ENCODE measurements at places on chromosomes 12 and 14. TPM values are rescaled to one million over a fixed set of nuclear protein-coding genes. Genes with fewer than 3 reads are reported as not detected.

DNA sequence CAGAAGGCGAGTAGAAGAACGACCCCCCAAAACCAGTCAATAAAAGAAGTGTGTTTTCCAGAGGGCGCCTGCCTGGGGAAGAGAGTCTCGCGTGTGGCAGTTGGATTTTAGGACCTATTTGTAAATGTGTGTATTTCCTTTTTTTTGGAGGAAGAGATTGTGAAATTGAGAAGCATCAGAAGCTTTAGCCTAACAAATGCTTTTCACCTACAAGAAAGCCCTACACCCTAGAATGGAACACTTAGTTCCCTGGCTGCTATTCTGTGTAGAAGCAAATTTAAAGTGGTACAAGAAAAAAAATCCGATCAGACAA, 1.3 kb downstream of the RCOR1 start:
- peaks cover 12% of the 10 kb centered on the region for H3K4me1 ChIP-seq
- peak overlapping the region; percentile 1 for H3K27ac ChIP-seq
- no peaks in the 10 kb centered on the region for H3K36me3 ChIP-seq
- H3K4me3 ChIP-seq: peak overlapping the region; percentile 87
- DNase-seq: no peak

DNA sequence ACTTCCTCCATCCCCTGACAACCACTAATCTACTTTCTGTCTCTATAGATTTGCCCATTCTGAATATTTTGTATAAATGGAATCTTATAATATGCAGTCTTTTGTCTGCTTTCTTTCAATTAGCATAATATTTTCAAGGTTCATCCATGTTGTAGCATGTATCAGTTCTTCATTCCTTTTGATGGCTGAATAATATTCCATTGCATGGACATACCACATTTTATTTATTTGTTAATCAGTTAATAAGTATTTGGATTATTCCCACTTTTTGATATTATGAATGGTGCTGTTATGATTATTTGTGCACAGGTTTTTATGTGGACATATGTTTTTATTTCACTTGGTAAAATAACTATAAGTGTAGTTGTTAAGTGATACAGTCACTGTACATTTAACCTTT, 155.1 kb upstream of the WSCD2 start:
- H3K36me3 ChIP-seq: no peaks in the 10 kb centered on the region
- H3K4me1 ChIP-seq: no peaks in the 10 kb centered on the region
- H3K27me3 ChIP-seq: no peaks in the 10 kb centered on the region
- H3K27ac ChIP-seq: no peak overlapping the region

GRCh38 chr12:44929236-44929885, 53.2 kb upstream of the NELL2 start:
- H3K4me3 ChIP-seq: no peak overlapping the region
- H3K27me3 ChIP-seq: peaks cover 6% of the 10 kb centered on the region
- DNase-seq: no peak
- H3K4me1 ChIP-seq: peaks cover 20% of the 10 kb centered on the region
- H3K36me3 ChIP-seq: peaks cover 6% of the 10 kb centered on the region

- no peaks in the 10 kb centered on the region for H3K36me3 ChIP-seq
- no peak overlapping the region for H3K4me3 ChIP-seq
- DNase-seq: no peak
- H3K27ac ChIP-seq: no peak overlapping the region
- H3K4me1 ChIP-seq: no peaks in the 10 kb centered on the region
These were observed 14.0 kb upstream of the HPD start for GRCh38 chr12:121872546-121873215.

GRCh38 chr12:95949477-95950206, 6.5 kb downstream of the AMDHD1 start:
- H3K4me1 ChIP-seq: no peaks in the 10 kb centered on the region
- no peak overlapping the region for H3K27ac ChIP-seq
- DNase-seq: no peak
- H3K4me3 ChIP-seq: no peak overlapping the region
- no peaks in the 10 kb centered on the region for H3K27me3 ChIP-seq

DNA sequence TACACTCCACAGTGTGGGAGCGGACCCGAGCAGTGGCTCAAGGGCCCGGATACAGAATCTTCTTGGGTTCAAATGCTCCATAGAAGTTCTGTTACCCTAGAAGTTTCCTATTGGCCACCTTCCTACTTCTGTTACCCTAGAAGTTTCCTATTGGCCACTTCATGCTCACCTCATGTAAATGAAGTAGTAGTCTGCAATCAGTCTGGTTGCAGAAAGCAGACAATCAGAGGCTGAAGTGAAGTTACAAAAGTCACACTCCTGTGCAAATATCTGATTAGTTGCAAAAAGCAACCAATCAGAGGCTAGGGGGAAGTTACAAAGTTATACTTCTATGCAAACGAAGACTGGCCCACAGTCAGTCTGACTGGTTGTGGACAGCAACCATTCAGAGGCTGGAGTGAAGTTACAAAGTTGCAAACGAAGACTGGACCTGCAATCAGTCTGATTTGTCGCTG, 77.8 kb upstream of the CPNE8 start:
- H3K4me3 ChIP-seq: no peak overlapping the region
- no peaks in the 10 kb centered on the region for H3K4me1 ChIP-seq
- no peak for DNase-seq
- H3K36me3 ChIP-seq: peaks cover 10% of the 10 kb centered on the region
- no peak overlapping the region for H3K27ac ChIP-seq

DNA sequence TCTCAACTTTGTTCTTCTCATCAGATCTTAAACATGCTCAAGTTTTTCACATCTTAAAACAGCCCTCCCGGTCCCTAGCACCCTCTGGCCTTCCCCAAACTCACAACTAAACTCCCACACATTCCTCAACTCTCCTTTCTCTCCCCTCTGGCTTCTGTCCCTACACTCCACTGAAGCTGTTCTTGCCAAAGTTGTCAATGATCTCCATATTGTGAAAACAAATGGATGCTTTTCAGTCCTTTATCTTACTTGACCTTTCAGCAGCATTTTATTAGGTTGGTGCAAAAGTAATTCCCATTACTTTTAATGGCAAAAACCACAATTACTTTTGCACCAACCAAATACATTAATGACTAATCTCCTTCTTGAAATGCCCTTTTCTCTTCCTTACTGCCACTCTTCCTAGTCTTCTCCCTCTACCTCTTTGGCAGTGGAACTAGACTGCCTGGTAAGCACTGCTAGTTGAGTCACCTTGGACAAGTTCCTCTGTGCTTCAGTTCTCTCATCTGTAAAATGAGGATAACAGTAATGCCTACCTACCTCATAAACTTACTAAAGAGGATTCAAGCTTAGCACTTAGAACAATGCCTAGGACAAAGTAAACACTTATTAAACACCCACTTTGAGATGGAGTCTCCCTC, 16.0 kb downstream of the CERS5 start:
- H3K27ac ChIP-seq: no peak overlapping the region
- no peak for DNase-seq
- H3K4me3 ChIP-seq: no peak overlapping the region
- H3K4me1 ChIP-seq: no peaks in the 10 kb centered on the region

DNA sequence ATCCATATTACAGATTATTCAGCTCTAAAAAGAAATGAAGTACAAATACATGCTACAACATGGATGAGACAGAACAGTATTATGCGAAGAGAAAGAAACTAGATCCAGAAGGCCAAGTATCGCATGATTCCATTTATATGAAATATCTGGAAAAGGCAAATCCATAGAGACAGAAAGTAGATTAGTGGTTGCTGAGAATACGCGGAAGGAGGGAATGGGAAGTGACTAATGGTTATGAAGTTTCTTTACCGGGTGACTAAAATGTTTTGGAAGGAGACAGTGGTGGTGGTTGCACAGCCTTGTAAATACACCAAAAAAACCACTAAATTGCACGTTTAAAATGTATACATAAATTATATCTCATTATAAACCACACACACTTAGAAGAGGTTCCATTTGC, 12.5 kb downstream of the PRDM4 start:
- no peak for DNase-seq
- no peaks in the 10 kb centered on the region for H3K36me3 ChIP-seq
- H3K27ac ChIP-seq: no peak overlapping the region
- no peaks in the 10 kb centered on the region for H3K27me3 ChIP-seq
- no peak overlapping the region for H3K4me3 ChIP-seq
- H3K4me1 ChIP-seq: no peaks in the 10 kb centered on the region

DNA sequence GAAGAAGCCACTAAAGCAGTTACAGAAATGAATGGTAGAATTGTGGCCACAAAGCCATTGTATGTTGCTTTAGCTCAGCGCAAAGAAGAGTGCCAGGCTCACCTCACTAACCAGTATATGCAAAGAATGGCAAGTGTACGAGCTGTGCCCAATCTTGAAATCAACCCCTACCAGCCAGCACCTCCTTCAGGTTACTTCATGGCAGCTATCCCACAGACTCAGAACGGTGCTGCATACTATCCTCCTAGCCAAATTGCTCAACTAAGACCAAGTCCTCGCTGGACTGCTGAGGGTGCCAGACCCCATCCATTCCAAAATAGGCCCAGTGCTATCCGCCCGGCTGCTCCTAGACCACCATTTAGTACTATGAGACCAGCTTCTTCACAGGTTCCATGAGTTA, 21.5 kb upstream of the SRGAP1 start:
- no peak for DNase-seq
- no peak overlapping the region for H3K4me3 ChIP-seq
- H3K36me3 ChIP-seq: no peaks in the 10 kb centered on the region
- H3K27ac ChIP-seq: no peak overlapping the region

DNA sequence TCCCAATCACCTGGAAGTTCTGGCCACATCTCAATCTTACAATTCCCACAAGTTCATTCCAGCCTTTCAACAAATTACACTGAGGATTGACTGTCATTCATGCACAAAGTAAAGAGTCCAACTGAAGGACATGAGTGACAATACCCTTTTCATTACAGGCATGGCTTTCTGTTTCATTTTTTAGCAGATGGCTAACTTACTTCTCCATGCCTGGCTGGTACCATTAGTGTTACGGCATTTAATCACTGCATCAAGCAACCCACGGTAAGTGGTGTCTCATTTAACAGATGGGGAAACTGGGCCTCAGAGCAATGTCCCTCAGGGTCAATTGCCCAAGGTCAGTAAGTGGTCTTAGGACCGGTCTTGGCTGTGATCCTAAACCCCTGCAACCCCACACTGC, 114.4 kb downstream of the PRICKLE1 start:
- peaks cover 5% of the 10 kb centered on the region for H3K4me1 ChIP-seq
- no peak overlapping the region for H3K27ac ChIP-seq
- no peak overlapping the region for H3K4me3 ChIP-seq
- no peaks in the 10 kb centered on the region for H3K36me3 ChIP-seq

- no peak for DNase-seq
- peaks cover 3% of the 10 kb centered on the region for H3K4me1 ChIP-seq
- no peaks in the 10 kb centered on the region for H3K36me3 ChIP-seq
These were observed 38.4 kb upstream of the G2E3 start for GRCh38 chr14:30520536-30520935.

GRCh38 chr14:36423430-36423829, 96.6 kb downstream of the NKX2-1 start:
- H3K27ac ChIP-seq: peak overlapping the region; percentile 76
- H3K4me3 ChIP-seq: peak overlapping the region; percentile 32
- H3K27me3 ChIP-seq: no peaks in the 10 kb centered on the region

DNA sequence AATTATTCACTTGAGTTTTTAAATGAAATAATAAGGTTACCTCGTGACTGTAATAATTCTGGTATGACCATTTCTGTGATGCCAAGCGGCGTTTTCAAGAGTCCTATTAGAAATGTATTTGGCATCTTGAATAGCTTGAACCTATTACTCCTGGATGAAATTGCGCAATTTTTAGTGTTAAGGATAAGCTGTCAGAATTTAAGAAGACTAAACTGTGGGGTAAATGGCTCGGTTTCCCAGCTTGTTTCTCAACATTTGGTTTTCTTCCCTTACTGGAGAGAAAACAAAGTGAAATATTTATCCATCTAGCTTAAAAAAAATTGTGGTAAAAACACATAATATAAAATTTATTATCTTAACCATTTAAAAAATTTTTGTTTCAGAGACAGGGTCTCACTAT, 26.8 kb downstream of the PCNX1 start:
- H3K27me3 ChIP-seq: peaks cover 3% of the 10 kb centered on the region
- DNase-seq: no peak
- no peaks in the 10 kb centered on the region for H3K36me3 ChIP-seq
- no peak overlapping the region for H3K27ac ChIP-seq

PLEKHG7 gene
- not detected for total RNA-seq

FAIM2 gene
- total RNA-seq: 3.5 TPM

TAS2R50 gene
- 1.3 TPM for total RNA-seq

RTN1 gene
- 518 TPM for total RNA-seq

KMT2D gene
- total RNA-seq: 144 TPM
